Activated CD4-positive, alpha-beta T cell treated with anti-CD3 and anti-CD28 coated beads for 48 hours (primary cell): ENCODE measurements at places on chromosomes 2 and 18.

DNA sequence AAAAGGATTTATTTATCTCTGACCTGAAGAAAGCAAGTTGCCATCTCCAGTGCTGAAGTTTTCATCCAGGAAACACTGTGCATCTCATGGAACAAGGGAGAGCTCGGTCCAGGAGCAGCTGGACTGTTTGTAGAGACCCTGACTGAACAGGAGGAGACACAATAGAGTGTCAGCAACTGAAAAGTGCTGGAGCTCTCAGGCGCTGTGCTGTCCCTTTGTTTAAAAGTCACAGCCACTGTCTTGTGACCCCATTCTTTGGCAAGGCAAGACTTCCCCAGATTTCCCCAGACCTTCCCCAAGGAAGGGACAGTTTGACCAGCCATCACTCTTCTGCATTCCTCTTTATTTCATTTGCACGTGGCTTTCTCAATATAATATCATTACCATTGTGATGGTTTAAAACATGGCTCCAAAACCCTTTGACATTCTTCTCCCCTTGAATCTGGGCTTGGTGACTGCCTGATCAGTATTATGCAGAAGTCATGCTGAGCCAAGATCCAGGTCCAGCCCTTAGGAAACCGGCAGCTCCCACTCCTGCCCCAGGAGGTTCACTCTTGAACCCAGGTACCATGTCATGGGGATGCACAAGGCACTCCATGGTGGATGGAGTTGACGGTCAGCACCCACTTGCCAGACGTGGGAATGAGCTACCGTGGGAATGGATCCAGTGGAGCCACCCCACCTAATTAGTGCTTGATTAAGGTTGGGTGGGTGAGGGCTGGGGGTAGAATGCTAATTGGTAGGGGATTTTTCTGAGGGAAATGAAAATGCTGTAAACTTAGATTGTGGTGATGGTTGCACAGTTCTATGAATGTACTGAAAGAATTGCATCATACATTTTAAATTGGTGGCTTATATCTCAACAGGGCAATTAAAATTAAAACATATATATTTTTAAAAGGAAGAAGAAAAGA lies 497.9 kb upstream of the RAB6C start:
- no peak for DNase-seq

- no peak for DNase-seq
Observed at GRCh38 chr18:22283116-22283395, 113.7 kb downstream of the GATA6 start.

- no peak for DNase-seq
Observed at GRCh38 chr2:230124235-230124634, 55.5 kb upstream of the SLC16A14 start.

- DNase-seq = no peak
Observed at GRCh38 chr2:216082805-216083204, 1.1 kb downstream of the TMEM169 start.

GRCh38 chr2:20615466-20616241 lies 35.2 kb downstream of the HS1BP3 start:
- DNase-seq = no peak

DNA sequence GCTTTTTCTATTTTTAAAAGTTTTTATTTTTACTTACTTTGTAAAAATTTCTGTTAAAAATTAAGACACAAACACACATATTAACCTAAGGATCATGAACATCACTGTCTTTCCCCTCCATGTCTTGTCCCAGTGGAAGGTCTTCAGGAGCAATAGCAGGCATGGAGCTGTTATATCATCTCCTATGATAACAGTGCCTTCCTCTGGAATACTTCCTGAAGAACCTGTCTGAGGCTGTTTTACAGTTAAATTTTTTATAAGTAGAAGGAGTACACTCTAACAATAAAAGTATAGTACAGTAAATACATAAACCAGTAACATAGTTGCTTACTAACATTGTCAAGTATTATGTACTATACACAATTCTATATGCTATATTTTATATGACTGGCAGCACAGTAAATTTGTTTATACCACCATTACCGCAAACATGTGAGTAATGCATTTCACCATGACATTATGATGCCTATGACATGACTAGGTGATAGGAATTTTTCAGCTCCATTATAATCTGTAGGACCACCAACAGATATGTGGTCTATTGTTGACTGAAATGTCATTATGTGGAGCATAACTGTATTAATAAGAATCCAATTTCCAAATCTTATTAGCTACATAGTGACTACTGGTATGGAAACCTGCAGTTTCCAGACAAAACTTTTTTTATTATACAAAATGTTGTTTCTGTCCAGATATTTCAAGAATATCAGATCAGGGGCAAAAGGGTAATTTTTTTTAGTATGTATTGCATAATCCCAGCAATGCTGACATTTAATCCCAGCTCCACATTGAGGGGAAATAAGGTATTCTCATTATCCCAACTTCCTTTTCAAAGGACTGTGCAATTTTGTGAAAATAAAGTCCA lies 337.2 kb upstream of the SLC39A10 start:
- DNase-seq = no peak

DNA sequence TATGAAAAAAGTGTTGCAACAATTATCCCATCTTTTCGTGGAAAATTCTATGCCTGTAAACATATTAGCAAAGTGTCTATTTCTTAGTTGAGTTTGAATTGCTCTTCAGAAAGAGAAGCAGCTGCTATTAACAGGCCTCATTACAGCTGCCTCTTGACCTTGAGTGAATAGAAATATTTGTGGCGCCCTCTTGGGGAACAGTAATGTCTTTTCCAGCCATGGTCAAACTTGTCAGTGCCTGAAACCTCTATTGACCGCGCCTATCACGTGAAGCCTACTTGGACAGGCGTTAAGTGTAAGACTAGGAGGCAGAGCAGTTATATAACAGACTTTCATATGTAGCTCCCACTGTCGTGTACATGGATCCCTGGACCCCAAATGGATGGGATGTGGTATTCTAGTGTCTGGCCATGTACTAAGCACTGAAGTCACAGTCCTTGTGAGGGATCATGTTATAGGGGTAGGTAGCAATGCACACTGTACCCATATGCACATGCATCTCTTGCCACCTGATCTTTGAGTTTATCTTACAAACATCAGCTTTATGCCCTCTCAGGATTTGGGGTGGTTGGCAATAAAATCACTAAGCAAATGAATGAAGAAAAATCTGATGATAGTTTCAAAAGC lies 245.0 kb downstream of the PTGR3 start:
- DNase-seq = no peak

DNA sequence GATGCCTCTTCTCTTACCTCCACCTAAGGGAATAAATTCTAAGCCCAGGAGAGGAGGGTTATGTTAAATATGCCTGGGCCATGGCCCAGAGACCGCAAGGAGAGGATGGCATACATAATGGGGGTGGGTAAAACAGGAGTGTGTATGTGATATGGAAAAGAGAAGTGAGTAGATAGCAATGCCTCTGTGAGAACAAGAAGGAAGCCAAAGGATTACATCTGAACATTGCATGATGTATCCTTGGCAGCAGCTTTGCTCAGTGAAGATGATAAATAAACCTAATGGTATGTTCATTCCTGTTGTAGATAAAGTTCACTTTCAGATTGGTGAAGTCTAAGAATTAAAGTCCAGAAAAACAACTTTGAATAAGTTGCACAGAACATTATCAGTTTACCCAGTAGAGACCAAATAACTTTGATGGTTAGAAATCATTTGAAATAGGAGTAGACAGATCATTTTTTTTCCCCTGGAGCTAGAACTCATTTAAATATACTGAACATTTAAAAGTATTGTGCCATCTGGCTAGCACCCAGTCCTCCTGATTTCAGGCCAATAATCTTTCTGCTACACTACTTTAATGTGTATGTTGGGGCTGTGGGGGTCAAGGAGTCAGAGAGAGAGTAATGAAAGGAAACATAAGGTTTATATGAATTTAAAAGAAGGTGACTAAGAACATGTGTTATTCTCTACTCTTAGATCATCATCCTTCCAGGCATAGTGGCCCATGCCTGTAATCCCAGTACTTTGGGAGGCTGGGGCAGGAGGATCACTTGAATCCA lies 231.7 kb downstream of the PARD3B start:
- DNase-seq = no peak

DNA sequence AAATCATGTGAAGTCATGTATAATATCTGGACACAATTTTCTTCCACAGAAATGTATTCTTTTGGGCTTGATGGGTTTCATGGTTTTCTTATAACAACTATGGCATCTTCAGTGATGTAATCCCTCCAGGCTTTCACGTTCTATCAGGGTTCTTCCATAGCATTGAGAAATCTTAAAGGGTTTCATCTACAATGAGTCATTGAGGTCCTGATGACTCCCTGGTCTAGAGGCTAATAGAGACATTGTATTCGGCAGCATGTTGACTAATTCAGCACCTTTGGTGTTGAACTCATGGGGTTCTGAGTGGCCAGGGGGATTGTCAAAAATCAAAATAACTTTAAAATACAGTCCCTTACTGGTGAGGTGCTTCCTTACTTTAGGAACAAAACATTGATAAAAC lies 614.0 kb upstream of the CRIM1 start:
- DNase-seq = no peak

DNA sequence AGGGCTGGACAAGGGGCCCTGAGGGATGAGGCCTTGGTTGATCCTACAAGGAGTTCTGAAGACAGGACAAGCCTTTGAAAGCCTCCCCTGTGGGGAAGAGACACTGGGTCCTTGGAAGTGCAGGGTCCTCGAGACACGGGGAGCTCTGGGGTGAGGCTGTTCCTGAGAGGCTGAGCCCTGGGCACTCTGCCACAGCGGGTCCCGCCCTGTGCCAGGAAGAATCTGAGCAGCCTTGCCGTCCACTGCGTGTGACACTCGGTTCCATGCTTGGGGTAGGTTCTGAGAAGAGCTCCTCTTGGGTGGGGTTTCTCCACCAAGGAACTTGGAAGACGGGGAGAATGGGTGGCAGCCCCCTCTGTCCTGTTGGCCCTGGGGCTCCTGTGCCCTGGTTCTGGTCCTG lies 13.9 kb downstream of the SNTG2 start:
- no peak for DNase-seq

GRCh38 chr2:226716126-226716525 lies 83.5 kb downstream of the IRS1 start:
- no peak for DNase-seq

- DNase-seq = no peak
Observed at GRCh38 chr2:149225446-149225845, 104.9 kb upstream of the LYPD6 start.

DNA sequence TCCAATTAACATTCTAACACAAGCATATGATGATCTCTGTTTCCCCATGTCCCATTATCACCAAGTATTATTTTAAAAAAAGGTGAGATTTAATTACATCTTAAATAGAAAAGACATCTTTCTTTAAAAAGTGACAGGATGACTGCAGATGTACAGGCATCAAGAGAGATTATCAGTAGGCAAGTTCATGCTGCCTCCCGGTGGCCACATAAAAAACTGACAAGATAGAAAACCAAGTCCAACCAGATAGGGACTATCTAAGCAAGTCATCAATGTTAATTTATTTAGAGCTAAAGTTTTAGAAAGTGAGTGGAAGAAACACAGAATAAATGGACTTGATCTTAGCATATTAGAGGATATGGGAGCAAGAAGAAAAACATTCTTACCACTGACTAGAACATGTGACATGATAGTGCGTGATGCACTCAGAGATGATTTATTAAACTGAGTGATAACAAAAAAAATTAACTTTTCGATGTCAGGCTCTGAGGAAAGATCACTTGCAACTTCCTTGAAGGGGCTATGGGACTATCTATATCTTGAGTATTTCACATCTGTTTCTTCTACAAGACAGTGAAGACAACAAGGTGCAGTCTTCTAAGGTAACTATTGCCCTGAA lies 5.4 kb upstream of the TDRD15 start:
- DNase-seq = peak; percentile 22

DNA sequence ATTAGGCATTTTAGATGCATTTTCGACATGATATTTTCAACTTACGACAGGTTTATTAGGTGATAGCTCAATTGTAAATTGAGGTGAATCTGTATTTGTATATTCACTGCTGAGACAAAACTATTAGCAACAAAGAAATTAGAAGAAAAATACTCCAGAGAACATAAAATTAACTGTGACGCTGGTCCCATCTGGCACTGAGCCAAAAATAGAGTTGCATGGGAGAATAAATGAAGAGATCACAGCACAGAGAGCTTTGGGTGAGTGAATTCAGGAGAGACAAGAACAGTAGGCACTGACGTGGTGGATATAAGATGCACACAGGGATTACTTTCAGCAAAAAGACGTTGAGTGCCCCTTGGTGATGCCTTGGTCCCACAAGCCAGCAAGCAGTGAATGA lies 306.2 kb upstream of the RAB6C start:
- no peak for DNase-seq

- DNase-seq = no peak
Observed at GRCh38 chr2:4408321-4408720, 704.9 kb downstream of the DCDC2C start.

DNA sequence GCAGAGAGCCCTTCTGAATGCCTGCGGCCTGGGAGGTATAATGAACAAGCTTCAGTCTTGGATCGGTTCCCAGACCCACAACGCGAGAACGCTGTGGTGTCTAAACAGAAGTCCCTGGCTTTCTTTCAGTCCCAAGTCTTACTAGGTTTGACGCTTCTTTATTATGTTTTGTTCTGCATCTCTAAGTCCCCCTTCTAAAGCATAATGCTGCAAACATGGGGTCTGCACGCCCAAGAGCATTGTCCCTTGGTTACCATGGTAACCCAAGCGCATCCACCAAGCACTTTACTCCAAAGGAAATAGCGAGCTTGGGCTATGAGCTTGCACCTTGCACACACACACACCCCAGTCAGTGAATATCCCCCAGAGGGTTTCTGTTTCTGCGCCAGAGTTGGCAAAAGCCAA lies 193.7 kb downstream of the INO80D start:
- no peak for DNase-seq

DNA sequence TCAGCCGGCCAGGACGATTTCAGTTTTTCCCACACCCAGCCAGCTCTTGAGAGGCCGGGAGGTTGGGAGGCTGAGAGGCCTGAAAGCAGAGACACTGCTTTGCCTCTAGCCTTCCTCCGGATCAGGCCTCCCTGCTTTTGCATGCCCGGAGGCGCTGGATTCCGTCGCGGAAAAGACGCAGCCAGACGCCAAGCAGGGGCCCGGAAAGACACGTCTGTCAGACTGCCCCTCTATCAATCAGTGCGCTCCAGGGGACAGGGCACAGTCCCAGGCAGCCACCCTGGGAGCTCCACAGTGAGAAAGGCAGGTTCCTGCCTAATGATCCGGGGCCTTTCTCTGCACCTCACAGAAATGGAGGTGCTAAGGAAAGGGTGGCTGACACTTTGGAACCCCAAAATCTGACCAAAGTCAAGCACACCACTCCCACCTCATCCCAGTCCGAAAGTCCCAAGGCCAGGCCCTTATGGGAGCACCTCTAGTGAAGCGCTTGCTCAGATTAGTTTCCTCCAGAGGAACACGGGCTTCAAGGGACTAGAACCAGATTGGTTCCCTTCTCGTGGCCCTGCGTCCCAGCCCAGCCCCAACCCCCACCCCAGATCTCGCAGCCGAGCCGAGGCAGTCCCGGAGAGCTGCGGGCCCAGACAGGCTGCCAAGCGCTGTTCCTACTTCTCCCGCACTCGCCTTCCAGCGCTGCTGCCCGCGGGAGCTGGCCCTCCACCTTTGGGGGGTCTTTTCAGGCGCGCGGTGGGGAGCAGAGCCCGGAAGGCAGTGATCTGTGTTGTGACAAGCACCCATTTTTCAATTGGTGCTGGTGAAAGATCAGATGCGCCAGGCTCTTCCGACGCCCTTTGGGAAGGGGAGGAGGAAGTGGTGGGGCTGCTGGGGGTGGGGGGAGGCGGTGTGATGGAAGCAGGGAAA lies 5.0 kb downstream of the DLX1 start:
- peak; percentile 25 for DNase-seq
